Fibroblast of mammary gland (primary cell): ENCODE measurements at places on chromosomes 3 and 15.
A peak's percentile ranks its signal among the peaks of the same experiment; 100 is the strongest.

DNA sequence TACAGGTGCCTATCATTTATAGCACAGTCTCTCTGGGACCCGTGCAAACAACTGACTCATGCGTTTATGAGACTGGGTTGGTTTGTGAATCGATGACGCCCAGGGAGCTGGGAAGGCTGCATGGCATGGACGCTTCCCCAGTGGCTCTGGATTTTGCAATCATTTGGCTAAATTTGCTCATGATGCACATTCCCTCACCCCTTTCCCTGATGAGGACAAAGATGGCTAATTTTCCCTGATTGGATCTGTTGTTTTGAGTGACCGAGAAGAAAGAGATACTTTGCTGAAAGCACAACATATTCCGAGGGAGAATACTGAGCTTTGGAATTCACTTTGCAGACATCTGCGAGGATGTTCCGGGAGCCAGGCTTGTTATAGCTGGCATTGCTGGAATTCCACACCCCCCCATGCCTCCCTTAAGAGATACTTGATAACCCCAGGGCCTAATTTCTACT is 51.1 kb downstream of the CGNL1 start:
- peak; percentile 30 for DNase-seq

DNA sequence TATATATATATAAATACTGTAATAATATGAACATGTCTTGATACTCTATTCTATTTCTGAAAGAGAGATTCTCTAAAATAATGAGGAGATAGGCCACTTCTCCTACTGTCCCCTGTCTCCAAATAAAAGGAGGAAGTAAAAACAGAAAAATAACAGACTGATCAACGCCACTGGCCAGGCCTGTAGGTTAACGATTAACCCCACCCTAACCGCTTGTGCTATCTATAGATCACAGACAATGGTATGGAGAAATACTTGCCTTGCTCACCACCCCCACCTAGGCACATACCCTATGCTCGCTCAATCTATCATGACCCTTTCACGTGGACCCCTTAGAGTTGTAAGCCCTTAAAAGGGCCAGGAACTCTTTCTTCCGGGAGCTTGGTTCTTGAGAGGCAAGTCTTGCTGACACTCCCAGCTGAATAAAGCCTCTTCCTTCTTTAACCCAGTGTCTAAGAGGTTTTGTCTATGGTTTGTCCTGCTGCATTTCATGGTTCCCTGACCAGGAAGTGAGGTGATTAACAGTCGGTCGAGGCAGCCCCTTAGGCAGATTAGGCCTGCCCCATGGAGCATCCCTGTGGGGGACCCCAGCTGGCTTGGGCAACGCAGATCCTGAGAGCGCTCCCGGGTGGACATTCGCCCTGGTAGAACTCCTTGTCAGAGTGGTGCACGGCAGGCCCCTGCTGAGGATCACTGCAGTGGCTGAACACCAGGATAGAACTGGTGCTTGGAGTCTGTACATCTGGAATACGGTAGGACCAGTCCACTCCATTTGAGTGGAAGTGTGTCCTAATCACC is 521.8 kb upstream of the CNTN3 start:
- no peak for DNase-seq

DNA sequence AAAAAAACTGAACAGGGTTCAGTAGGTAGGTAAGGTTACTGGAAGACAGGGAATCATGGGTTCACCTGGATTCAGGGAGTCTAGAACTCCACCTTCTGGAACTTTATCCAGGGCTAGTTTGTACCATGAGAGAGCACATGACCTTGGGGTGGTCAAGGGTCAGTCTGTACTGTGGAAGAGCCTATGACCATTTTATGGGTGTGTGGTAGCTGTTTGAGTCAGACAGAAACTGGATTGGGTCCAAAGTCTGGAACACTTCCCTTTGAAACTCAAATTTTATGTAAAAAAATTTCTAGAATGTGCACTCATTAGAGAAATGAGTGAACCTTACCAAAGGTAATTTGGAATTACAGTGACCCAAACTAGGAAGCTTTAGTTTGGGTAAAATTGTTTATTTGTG is 486.0 kb upstream of the AGTR1 start:
- DNase-seq: peak; percentile 65

DNA sequence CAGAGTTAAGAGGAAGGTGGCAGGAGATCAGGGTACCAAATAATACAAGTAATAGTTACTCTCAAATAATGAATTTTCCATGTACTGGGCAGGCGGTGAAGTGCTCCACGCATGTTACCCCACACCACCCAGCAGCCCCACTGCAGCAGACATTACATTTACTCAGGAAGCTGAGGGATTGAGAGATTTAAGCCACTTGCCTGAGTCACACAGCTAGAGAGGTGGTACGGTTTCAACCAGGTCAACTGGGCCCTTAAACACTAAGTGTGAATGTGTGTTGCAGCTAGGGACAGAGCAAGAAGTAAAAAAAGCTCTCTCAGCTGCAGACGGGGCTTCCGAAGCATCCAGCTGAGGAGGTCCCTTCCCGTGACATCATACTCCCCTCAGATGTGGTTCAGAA is 91.3 kb downstream of the PRICKLE2 start:
- DNase-seq: no peak

DNA sequence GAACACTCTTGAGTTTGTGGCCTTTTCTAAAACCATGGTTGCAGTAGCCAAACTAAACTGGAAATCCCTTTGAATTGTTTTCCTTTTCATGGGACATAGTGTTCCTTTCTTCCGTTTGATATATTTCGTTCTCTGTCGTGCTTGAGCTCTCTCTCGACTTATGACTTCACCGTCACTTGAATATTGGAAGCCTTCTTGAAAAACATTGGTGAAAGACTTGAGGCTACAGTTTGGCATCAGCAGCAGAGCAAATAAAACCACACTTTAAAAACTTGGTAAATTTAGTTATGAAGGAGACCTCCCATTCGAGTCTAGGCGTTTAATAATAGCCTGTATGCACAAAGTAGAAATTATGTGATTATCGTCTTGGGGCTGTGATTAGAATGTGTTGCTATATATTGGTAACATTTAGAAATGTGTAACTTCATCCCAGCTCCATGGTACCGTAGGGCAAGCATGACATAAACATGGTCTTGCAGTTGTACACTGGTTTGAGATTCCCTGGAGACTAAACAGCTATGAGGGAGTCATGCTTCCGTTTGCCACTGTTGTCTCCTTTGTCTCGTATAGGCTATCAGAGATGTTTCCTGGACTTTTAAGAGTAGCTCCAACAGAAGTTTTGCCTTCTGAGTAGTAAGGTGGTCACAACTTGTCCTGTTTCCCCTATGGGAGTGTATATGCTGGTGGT is 122.3 kb downstream of the PTPRG start:
- peak; percentile 34 for DNase-seq

DNA sequence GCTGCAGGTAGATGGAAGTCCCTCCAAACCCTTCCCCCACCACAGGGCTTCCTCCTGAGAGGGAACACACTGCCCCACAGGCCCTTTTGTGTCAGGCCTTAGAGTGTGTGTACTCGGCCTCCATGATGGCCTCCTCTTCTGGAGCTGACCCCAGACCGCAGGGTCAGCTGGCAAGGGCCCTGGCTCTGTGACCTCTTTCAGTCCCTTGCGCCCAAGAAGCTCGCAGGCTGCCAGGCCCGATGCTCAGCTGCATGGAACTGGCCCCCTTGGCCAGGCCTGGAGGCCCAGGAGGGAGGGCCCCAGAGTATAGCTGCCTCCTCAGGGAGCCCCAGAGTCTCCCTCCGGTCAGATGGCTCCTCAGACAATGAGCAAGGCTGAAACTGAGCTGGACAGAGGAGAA is 23.4 kb upstream of the ANKDD1A start:
- DNase-seq: no peak

DNA sequence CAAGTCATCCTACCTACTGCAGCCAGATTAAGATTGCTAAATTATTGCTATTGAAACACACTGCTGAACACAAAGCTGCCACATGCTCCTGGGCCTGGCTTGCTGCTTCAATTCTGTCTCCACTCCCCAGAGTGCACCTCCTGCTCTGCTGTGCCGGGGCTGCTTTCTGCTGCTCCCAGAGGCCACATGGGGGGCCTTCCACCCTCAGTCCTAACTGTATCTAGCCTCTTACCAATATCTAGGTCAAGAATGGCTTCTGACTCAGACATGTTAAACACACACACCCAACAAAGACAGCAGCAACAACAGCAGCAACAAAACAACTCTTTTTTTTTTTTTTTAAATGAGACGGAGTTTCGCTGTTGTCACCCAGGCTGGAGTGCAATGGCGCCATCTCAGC is 33.0 kb downstream of the MYZAP start:
- DNase-seq: no peak

DNA sequence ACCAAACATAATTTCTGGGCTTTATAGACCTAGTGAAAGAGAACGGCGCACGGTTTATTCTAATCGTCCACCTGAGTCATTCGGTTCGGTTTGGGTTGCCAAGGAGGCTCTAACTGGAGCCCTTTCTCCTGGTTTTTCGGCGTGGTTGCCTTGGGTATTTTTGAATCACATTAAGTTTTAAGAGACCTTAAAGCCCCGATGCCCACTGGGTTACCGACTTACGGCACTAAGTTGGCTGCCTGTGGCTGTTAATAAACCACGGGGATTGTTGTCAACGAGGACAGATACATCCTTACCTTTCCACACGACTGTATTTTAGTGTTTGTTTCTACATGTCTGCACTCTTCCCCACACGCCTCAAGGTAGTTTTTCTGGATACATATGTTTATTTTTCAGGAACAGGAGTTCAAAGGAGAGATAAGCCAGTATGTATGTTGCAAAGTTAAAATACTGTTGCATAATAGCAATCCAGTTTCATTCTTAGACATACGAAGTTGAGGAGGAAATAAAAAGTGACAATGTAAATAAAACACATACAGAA is 1.2 kb upstream of the ANP32A start:
- DNase-seq: peak; percentile 11

- no peak for DNase-seq
Observed at GRCh38 chr3:114308377-114308776, 14.5 kb downstream of the TIGIT start.

- DNase-seq: no peak
Observed at GRCh38 chr3:53630547-53630946, 136.1 kb downstream of the CACNA1D start.

- no peak for DNase-seq
Observed at GRCh38 chr3:156548902-156549301, 6.0 kb downstream of the SSR3 start.

- DNase-seq: no peak
Observed at GRCh38 chr3:38314112-38314763, 32.1 kb downstream of the SLC22A14 start.

DNA sequence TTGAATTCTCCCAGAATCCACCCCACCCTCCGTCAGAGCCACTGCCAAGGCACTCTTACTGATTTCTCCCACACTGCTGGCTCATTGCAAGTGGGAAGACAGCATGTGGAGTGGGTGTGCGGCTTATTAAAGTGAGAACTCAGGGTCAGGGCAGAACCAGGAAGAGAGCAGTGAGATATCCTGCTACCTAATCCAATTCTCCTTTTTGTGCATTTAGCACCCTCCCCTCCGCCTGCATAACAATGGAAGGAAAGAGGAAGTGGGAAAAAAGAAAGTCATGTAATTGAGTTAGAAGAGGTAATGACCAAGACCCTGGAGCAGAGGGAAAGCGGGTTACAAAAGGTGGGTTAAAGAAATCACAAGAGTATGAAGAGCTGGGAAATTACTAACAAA is 27.8 kb upstream of the PIK3CB start:
- DNase-seq: peak; percentile 13

DNA sequence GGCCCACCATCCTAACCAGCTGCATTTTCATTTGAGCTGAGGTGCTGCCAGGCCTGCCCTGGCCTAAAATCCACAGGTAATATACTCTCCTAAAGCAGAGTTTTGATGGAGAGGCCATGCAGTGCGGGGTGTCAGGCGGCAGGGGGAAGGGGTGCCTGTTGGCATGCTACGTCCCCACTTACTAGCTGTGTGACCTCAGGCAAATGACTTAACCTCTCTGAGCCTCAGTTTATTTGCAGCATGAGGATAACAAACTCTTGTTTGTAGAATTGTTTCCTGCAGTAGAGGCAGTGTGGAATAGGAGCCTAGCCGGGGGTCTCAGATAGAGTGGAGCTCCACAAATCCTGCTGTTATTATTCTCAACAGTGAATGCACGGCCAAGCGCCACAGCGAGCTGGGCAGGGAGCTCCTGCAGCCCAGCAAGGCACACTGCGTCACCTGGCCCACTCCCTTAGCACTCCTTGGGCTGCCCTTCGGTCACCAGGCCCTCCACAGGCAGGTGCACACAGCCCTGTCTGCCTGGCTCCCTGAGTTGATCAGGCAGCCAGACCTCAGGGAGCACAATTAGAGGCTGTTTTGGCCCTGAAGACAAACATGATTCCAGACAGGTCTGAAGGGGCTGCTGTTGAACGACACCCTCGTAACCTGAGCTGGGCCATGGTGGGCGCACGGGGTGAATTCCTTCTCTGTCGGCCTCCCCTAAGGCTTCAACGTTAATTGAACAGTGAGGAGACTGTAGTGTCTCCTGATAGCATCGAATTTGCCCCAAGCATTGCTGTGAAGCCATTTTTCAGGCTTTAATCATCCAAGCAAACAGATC is 248.8 kb upstream of the LYSMD4 start:
- DNase-seq: no peak

DNA sequence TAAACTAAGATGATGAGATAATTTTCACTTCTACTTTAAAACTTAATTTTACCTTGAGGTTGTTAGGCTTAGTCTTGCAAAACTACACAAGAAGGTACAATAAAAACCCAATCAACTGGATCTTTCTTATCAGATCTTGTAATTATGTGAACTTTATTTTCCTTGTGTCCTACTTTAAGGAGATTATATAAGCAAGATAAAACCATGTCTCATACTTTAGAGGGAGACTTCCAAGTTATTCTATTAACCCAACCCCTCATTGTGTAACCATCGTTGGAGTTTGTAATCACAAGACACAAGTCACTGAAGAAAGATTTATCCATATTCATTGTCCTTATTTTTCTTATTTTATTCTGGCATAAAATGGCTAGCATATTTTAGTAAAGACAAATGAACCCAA is 165.6 kb downstream of the SERPINI1 start:
- no peak for DNase-seq

- DNase-seq: no peak
Observed at GRCh38 chr3:49781415-49782199, 4.7 kb downstream of the IP6K1 start.

DNA sequence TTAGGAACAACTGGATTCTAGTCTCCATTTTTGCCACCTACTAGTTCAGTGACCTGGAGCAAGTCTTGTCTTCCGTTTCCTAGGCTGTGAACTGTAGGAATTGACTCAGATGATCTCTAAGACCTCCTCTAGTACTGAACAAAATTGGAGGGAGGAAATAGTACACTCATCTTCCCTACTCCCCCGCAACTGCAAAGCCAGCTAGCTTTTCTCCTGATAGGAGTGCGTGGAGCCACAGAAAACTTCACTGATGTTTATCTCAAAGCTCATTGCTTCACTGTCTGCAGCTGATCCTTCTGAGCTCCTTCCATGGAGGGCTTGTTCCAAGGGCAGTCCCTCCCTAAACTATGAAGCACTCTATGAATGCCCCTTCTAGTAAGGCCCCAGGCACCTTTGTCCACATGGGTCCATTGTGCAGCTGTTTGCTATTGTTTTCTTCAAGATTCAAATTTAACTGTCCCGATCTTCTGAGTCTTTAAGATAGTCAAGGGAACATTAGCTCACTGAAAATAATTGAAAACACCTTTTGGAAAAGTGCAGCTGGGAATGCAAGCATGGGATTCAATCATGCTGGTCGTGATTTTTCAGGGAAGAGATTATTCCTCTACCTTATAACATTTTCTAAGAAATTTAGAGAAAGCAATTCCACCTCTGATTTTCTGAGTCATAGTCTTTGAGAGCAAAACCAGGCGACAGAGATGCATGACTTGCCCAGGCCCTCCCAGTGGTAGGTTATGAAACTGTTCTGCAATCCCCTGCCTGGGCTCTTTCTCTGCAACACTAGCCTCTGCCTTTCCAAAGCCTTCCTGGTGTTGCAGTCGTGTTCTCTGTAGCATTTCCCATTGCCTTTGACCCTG is 24.3 kb downstream of the FILIP1L start:
- DNase-seq: peak; percentile 82

- DNase-seq: no peak
Observed at GRCh38 chr3:54120657-54121413, 1.5 kb upstream of the CACNA2D3 start.
